ENCODE measurements at places on chromosomes 2 and 18. TPM values are rescaled to one million over a fixed set of nuclear protein-coding genes. Genes with fewer than 3 reads are reported as not detected.

Gene C2orf80
- total RNA-seq = not detected

Gene FOXD4L1
- 0.37 TPM for total RNA-seq

Gene EVX2
- total RNA-seq = not detected

Gene TDRD15
- total RNA-seq = not detected

Gene DUSP2
- total RNA-seq = 0.53 TPM

Gene TMEM163
- not detected for total RNA-seq

Gene MC4R
- not detected for total RNA-seq

Gene DOK6
- total RNA-seq = not detected

Gene TEX44
- total RNA-seq = not detected

Gene ATAD2B
- total RNA-seq = 6.5 TPM

Gene ADGRF3
- 0.10 TPM for total RNA-seq

Gene CCDC74A
- 14.6 TPM for total RNA-seq

Gene PLEKHH2
- total RNA-seq = 0.89 TPM

Gene LHCGR
- total RNA-seq = not detected

Gene SLC8A1
- 0.41 TPM for total RNA-seq

Gene CCDC121
- 4.6 TPM for total RNA-seq

Gene SNORC
- total RNA-seq = 7.9 TPM

Gene ABCG8
- total RNA-seq = not detected

Gene DPP10
- not detected for total RNA-seq

Gene RAB27B
- total RNA-seq = 11.7 TPM

Gene CFAP210
- total RNA-seq = 0.18 TPM

Gene RTP5
- not detected for total RNA-seq

Gene DAW1
- total RNA-seq = 3.8 TPM

Gene DES
- total RNA-seq = 0.18 TPM

Gene LYPD6B
- total RNA-seq = not detected

Gene HAAO
- not detected for total RNA-seq

Gene MCM6
- total RNA-seq = 46.8 TPM

Gene IGFBP5
- total RNA-seq = 0.13 TPM

Gene CBLN2
- not detected for total RNA-seq

Gene CFAP65
- 0.11 TPM for total RNA-seq

Gene ZNF513
- total RNA-seq = 14.5 TPM

Gene TCF23
- not detected for total RNA-seq

Gene POMC
- total RNA-seq = not detected

Gene CDKL4
- not detected for total RNA-seq

Gene RIT2
- total RNA-seq = not detected

Gene C2orf72
- 5.3 TPM for total RNA-seq

Gene MC2R
- not detected for total RNA-seq

Gene CPO
- not detected for total RNA-seq

Gene IRS1
- 18.2 TPM for total RNA-seq

Gene ADCYAP1
- not detected for total RNA-seq

Gene GKN1
- 0.45 TPM for total RNA-seq

Gene CNDP1
- total RNA-seq = not detected

Gene ASPRV1
- 0.10 TPM for total RNA-seq

Gene IGFBP2
- 90.1 TPM for total RNA-seq

Gene ANKRD30BL
- not detected for total RNA-seq

Gene ITPRID2
- total RNA-seq = 55.2 TPM

Measured in A549 treated with ZK216348 at 1 μM for 4 hours (cell line).